ENCODE measurements at places on chromosomes 12 and 14.

DNA sequence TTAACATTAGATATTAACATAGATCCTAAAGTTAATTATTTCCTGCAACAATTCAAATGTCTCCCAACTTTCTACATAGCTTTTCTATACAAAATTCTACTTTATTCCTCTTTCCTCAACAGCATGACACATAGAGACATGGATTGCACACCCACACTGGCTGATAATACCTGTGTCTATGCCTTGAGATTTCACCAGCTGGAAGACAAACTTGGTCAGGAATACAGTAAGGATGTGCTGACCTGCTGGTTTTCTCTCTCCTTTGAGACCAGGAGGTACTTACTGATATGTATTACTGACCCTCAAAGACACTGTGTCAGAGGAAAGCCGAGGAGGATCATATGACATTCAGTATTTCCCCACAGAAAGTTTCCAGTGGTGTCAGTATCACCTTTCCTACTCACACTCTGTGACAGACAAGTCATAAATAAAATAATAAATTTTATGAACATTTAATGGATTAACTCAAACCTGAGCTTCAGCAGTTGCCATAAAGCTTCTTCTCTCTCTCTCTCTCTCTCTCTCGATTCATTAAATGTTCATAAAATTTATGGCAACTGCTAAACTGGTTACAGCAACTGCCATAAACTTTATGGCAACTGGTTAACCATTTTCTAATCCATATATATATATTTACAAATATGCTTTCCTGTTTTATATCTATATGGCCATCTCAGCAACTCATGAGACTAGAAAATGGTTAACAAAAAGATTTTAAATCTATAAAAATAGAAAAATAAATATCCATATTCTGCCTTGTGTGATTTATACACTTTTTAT lies 22.7 kb downstream of the EIF2S3B start:
- no peak for DNase-seq

DNA sequence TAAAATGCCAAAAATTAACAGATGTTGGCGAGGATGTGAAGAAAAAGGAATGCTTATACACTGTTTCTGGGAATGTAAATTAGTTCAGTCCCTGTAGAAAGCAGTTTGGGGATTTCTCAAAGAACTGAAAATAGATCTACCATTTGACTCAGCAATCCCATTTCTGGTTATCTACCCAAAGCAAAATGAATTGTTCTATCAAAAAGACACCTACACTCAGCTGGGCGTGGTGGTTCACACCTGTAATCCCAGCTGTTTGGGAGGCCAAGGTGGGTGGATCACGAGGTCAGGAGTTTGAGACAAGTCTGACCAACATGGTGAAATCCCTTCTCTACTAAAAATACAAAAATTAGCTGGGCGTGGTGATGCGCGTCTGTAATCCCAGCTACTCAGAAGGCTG lies 279.3 kb upstream of the PDE3A start:
- no peak for DNase-seq

- DNase-seq: no peak
Measured at GRCh38 chr12:57964421-57964820, 23.1 kb downstream of the ATP23 start.

DNA sequence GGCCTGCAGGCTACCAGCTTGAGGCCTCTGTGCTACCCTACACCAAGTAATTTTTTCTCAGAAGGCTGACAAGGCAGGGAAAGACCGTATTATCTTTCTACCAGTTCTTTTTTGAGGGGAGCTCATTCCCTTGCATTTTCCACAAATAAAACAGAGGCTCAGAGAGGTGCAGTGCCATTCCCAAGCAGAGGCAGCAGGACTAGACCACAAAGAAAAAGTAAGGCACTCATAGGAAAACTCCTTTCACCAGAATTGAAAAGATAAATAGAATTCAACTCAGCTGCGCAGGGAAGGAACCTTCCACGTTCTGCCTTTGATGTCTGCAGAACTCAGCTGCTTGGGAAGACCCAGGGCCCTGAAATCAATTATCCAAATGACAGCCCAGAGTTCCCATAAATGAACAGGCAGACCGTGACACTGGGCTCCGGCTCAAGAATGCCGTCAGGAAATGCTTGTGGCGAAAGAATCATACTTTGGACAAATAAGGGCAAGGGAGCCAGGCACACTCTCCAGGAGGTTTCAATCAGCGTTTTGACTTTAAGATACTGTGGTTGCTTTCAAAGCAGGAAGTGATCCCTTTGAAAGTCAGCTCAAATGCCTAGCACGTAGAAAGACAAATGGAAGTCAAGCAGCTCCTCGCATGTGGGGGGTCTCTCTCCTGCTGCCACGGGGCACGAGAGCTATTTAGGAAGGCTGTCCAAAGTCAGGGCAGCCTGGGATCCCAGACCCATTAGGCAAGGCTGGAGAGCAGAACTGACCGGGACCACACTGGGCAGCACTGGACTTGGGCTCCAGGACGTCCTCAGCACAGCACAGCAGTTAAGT lies 14.0 kb downstream of the KCTD10 start:
- peak; percentile 99 for DNase-seq

GRCh38 chr12:129049917-129050316 lies 196.6 kb downstream of the GLT1D1 start:
- DNase-seq: no peak

- DNase-seq: peak; percentile 34
Measured at GRCh38 chr14:63435838-63436237, 107.3 kb downstream of the PPP2R5E start.

DNA sequence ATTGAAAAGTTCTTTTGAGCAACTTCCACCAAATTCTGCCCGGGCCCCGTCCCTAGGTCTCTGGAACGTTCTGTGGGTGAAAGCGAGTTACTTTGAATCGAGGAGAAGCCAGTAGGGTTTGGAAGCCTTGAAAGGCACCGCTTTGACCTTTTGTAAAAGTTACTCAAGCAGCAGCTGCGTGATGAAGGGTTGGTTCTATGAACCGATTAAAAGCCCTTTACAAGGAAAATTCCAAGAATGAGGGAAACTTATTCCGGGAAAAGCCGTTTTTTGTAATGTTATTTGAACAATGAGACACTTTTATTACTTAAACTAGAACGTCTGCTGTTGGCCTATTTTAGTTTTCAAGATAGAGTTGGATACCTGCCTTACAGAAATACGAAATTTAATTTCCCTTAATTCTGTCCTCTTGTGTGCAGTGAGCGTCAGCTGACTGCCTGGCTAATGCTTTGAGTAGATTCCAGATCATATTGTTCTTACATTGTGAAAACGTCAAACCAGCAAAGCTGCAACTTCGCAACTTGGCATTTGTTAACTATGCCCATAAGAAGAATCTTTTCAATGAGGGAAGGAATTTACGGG lies 906 bp downstream of the LARP4 start:
- DNase-seq: no peak

GRCh38 chr12:25276199-25276937 lies 25.6 kb upstream of the KRAS start:
- peak; percentile 77 for DNase-seq

GRCh38 chr14:104169699-104170479 lies 31.5 kb downstream of the KIF26A start:
- DNase-seq: no peak

GRCh38 chr12:24255920-24256665 lies 306.6 kb upstream of the SOX5 start:
- DNase-seq: no peak

DNA sequence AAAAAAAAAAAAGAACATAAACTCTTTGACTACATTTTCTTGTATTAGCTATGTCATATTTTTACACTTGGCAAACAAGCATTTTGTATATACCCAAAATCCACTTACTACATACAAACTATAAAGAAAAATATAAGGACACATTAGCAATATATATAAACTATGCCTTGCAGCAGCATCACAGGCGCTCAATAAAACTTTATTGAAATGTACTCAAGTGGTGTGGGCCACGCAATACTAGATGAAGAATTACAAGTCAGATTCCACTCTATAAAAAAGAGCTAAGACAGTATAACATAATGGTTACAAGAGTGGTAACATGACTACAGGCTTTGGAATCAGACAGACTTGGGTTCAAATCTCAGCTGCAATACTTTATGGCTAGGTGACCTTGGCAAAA lies 3.1 kb upstream of the AP4S1 start:
- DNase-seq: no peak

- DNase-seq: no peak
Measured at GRCh38 chr12:113220593-113221180, 577 bp upstream of the TPCN1 start.

DNA sequence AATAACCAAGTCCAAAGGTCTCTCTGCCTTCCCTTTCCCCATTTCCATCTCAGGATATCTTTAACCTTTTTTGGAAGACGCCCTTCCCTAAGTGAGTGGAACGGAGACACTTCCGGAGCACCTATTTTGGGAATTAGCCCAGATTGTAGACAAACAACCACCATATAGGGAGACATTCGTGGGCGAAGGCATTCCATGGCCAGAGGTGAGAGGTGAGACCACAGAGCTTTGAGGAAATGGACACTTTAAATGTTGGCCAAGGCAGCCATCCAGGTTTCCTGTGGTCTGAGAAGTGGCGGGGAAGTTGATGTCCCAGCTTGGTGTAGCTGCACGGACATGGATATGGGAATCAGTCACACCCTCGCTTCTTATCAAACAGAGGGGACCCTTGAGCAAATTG lies 69.4 kb upstream of the BDKRB2 start:
- DNase-seq: no peak

DNA sequence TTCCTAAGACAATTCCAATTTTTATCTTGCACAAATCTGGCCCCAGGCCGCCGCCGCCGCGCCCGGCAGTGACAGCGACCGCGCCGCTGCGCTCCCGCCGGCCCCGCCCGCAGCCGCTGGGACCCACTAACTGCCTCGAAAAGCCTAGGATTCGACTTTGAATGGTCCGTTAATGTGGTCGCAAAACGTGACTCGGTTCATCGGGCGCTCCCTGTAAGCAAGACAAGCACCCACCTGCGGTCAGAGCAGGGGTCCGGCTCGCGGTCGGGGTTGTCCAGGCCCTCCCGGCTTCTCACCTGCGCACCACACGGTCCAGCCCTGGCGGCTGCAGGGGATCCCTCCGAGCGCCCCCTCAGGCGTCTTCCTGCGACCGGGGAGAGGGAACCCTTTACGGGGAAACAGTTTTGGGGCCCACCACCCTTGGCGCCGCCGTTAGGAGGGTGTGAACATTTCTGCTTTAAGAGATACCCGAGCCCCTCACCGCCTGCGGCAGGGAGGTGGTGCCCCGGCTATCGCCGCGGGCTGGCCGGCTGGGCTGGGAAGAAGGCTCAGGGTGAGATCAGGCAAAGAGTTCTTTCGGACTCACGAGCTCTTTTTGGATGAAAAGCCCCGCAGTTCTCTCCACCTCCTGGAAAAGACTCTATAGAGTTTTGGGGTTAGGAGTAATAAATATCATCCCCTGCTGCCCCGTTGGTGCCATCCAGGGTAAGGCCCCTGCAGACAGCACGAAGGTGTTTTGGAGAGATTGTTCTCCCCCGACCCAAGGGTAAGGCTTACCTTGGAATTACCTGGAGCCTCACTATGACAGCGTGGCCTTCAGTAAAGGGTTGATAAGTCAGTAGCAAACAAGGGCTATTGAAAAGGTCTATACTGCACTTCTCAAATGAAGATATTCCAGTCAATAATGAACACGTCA lies 13.6 kb upstream of the FOXJ2 start:
- no peak for DNase-seq

- DNase-seq: no peak
Measured at GRCh38 chr12:26767865-26768264, 65.1 kb downstream of the ITPR2 start.

- DNase-seq: no peak
Measured at GRCh38 chr14:72615451-72616121, 278.3 kb downstream of the DPF3 start.

GRCh38 chr14:76480426-76480825 lies 104.5 kb downstream of the ESRRB start:
- no peak for DNase-seq

- no peak for DNase-seq
Measured at GRCh38 chr12:24224401-24224800, 274.9 kb upstream of the SOX5 start.

GRCh38 chr12:52197371-52198231 lies 5.8 kb upstream of the KRT80 start:
- no peak for DNase-seq

DNA sequence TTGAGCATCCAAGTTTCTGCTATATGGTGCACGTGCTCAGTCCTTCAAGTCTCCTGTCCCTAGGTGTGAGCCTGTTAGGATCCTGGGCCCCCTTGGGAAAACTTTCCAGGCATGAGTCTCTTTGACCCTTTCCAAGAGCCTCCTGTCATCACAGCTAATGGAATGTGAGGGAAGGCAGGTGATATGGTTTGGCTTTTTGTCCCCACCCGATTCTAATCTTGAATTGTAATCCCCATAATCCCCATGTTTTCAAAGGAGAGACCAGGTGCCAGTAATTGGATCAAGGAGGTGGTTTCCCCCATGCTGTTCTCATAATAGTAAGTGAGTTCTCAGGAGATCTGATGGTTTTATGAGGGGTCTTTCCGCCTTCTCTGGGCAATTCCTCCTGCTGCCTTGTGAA lies 265.5 kb downstream of the ATP23 start:
- no peak for DNase-seq

- no peak for DNase-seq
Measured at GRCh38 chr12:75633789-75634188, 122.4 kb upstream of the KRR1 start.

DNA sequence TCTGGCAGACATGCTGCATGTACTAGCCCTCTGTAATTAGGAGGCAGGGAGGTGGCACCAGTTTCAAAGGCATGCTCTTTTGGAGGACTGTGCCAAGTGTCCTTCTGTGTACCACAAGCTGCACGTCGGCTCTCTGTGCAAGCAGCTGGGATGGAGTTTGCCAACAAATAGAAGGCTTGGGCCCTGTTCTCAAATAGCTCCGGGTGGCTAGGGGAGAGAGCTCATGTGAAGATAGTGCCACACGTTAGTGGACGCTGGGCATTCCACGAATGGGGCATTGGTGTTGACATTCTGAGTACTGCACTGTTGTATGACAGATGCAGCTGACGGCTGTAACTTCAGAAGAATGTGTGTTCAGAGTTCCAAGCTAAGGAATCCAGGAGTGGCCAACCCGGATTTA lies 4.4 kb downstream of the AACS start:
- DNase-seq: no peak

Data from fibroblast of skin of left quadriceps (primary cell).